ENCODE measurements at places on chromosomes 6 and 20. TPM values are rescaled to one million over a fixed set of nuclear protein-coding genes. Genes with fewer than 3 reads are reported as not detected.

GRCh38 chr6:119673741-119674140, 324.2 kb upstream of the MAN1A1 start:
- no peak for DNase-seq

DNA sequence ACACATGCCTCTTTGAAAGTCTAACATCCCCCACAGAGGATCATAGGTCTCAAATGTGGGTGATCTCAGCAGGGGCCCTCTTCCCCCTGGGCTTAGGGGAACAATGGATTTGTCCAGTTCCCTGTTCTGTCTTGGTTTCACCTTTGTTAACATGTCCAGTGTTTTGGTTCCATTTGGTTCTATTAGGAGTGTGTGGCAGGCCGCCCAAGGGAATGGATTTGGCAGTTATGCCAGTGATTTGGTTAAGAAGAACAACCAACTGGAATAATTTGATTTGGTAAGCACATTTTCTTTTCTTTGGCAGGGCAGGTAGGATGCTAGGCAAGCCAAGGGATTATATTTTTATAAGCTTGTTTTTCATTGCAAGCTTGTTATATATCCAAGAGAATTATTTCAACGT, 28.5 kb upstream of the ENPP1 start:
- no peak for DNase-seq

DNA sequence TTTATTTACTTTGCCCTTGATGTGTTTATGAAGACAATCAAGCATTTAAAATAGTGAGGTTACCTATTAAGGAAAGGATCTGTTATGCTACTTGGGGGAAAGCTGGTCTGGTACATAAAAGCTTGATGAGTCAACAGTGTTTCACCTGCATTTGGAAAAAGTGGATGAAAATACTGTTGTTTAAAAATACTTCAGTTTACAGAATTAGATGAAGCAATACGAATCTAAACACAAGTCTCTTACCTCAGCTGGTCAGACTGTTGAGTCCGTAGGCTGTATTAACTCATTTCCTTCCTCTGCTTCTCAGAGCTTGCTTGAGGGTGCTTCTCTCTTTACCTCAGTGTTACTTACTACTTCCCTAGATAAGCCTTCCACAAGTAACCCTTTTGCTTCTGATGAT, 36.1 kb downstream of the NKX2-4 start:
- peak; percentile 57 for DNase-seq

DNA sequence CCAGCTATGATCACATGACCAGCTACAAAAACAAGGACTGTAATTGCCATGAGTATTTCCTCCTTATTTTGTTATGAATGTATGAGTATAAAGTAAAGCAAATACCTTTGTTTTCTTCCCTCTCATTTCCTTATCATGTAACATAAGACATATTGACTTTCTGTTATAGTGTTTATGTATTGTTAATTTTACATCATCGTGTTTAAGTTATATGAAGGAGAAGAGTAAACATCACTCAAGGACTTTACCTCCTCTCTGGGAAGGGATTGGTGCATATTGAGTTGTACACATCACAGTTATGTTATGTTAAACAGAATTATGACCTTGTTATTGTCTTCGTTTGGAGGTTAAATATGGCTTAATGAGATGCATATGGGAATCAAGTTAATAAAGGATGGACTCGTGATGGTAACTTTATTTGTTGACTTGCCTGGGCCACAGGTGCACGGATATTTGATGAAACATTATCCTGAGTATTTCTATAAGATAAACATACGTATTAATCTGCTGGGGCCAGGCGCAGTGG, 57.3 kb upstream of the CNKSR3 start:
- no peak for DNase-seq

ADGRF4 gene
- 0.43 TPM for total RNA-seq

Data from fibroblast of villous mesenchyme (primary cell).